Activated naive CD4-positive, alpha-beta T cell treated with anti-CD3 and anti-CD28 coated beads, Interleukin-2, amount 50 U/mL, for 16 hours (primary cell): ENCODE measurements at places on chromosomes 12 and 14.

DNA sequence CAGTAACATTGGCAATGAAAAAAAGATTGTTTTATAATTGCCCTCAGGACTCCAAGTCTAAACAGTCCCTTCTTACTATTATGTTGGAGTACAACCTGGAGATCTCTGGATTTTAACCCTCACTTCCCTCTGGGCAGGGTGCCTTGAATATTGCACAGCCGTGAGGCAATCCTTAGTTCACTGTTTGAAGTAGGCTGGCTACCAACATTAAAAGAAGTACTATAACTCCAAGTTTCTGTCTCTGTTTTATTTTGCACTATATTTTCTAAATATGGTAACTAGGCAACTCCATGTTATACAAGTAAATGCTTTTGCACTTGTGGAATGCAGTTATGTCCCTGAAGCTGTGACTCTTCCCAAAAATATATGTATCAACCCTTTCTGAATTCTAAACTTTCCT is 490.7 kb downstream of the EGLN3 start:
- DNase-seq = no peak

GRCh38 chr12:123398550-123399254 is 14.8 kb downstream of the KMT5A start:
- no peak for DNase-seq

DNA sequence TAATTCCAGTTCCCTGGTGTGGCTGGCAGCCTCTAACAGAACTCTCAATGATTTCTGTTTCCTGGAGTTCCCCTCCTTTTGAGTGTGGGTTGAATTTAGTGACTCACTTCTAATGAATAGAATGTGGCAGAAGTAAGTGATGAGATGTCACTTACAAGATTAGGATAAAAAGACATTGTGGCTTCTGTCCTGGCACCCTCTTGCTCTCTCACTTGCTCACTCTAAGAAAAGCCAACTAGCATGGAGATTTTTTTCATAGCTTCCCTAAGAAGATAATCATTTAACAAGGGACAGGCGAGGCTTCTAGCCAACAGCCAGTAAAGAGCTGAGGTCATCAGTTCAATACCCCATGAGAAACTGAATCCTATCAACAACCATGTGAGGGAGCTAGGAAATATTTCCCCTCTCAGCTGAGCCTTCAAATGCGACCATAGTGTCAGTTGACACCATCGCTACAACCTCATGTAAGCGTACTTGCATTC is 156.7 kb downstream of the TMTC3 start:
- no peak for DNase-seq

DNA sequence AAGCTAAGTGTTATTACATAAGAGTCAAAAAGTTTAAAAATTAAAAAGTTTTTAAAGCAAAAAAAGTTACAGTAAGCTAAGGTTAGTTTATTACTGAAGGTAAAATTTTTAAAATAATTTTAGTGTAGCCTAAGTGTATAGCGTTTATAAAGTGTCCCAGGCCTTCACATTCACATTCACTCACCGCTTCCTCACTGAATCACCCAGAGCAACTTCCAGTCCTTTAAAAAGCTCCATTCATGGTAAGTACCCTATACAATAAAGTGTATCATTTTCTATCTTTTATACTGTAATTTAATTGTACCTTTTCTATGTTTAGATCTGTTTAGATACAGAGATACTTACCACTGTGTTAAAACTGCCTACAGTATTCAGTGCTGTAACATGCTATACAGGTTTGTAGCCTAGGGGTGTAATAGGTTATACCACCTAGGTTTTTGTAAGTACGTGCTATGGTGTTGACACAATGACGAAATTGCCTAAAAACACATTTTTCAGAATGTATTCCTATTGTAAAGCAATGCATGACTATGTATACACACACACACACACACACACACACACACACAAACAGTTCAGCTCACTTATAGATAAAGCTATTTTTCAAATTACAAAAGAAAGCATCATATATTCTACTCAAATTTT is 3.7 kb downstream of the CLEC14A start:
- DNase-seq = no peak

- DNase-seq = peak; percentile 88
Observed at GRCh38 chr12:124992874-124993625, 395 bp upstream of the BRI3BP start.

DNA sequence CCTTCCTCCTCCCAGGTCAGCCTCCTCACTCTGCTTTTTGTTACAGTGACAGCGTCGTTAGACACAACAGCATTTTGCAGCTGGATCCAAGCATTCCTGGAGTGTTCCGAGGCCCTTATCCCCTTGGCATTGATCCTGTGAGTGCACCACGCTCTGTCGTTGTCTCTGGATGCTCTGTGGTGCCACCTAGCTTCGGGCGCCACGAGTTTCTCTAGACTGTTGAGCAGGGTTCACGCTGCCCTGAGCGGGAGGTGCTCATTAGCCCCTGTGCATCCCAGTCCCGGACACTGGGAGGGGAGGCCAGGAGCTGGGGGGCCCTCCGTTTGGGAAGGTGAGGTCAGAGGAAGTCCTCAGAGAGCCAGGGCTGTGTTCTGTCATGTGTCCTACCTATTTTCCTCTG is 17.3 kb upstream of the DNAH10 start:
- no peak for DNase-seq

GRCh38 chr12:4438834-4439596 is 6.6 kb downstream of the FGF6 start:
- DNase-seq = no peak

DNA sequence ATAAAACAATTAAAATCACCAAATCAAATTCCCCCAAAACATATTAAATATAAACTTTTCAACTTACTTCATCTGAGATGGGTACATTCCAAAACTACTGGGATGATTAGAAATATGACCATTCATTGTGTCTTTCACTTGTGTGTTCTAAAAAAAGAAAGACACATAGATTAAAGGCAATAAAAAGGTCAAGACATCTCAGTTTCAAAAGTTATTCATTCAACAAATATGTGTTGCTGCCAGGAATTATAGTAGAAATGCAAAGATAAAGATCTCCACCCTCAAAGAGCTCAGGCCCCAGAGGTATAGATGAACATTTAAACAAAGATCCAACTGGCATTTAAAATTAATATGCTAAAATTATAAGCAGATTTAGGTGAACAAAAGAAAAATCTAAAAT is 106.4 kb downstream of the EPS8 start:
- DNase-seq = no peak

DNA sequence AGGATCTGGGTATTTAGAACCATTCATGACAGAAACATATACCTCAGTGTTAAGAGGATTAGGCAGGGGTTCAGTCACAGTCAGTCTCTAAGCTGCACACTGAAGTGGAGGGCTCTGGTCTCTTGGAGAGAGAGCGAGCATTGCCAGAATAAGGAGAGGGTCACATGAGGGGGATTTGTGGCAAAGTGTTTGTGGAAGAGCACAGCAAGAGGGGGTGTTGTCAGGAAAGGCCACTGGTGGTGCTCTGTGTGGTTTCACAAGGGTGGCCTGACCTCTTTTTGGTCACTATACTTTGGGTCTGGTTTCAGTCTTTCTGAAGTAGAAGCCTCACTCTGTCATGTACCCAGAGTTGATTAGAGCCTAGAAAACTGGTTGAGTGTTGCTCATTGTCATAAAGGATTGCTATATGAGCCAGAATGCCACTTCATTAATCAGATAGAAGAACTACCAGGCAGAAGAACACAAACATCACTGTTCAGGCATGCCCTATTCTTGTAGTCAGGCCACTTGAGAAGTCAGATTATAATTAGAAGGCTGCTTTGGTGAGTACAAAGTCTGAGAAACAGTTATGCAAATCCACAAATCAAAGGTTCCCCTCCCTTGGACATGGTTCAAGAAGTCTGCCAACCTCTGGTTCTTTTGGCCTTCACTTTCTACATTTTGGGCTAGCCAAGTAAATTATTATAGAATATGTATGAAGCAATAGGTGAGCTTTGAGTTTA is 8.4 kb downstream of the TMEM19 start:
- DNase-seq = no peak

DNA sequence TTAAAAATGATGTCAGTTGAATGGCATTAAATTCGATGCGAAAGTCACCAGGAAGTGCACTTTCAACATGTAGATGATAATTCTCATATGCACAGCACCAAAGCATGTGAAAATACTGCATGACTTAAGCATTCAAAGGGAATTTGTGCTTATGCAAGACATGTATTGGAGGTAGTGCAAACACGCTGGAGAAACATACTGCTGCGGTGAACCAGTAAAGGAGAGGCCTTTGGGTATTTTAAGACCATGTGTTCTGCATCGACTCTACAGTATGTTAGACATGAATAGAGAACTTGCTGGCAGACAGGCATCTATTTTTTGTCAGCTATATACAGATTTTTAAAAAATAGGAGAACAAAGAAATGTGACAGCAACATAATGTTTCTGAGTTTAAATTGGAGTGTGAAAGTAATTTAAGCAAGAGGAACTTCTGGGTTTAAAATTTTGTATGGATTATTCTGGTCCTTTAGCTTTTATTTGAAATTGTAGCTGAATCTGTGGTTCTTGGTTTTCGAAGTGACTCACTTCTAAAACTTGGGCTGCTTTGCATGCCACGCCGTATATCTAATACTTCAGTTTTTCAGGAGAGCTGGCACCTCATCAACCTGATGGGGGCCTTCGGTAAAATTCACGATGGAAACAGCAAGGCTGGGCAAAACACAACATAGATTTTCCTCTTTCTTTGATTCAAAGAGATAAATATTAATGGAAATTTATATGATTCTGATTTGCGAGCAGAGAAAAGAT is 408.7 kb downstream of the APAF1 start:
- no peak for DNase-seq

DNA sequence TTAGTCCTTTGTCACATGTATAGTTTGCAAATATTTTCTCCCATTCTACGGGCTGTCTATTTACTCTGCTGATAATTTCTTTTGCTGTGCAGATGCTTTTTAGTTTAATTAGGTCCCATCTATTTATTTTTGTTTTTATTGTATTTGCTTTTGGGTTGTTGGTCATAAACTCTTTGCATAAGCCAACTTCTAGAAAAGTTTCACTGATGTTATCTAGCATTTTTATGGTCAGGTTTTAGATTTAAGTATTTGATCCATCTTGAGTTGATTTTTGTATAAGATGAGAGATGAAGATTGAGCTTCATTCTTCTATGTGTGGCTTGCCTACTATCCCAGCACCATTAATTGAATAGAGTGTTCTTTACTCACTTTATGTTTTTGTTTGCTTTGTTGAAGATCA is 1008.4 kb upstream of the ATXN7L3B start:
- no peak for DNase-seq

GRCh38 chr14:19902409-19902808 is 18.0 kb upstream of the OR4K5 start:
- DNase-seq = no peak

- DNase-seq = no peak
Observed at GRCh38 chr14:92282669-92283068, 40.3 kb upstream of the SLC24A4 start.

- no peak for DNase-seq
Observed at GRCh38 chr12:113794774-113795173, 171.4 kb downstream of the RBM19 start.

- DNase-seq = no peak
Observed at GRCh38 chr12:60997869-60998378, 1262.3 kb upstream of the USP15 start.

DNA sequence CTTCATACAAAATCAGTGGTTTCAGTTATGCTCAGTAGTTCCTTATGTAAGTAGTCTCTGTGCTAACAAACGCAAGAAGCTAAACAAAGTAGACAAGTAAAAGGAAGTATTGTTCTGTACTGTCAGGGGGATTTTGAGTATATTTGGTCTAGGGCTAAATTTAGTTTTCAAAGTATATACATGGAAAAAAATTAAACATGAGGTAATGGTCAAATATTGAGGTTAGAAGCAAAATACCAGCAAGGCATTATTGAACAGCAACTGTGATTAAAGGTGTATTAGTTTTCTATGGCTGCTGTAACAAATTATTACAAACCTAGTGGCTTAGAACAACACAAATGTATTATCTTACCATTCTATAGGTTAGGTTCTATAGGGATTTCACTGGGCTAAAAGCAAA is 18.8 kb downstream of the GNG2 start:
- DNase-seq = no peak

GRCh38 chr14:33052943-33053342 is 114.3 kb downstream of the NPAS3 start:
- DNase-seq = no peak

DNA sequence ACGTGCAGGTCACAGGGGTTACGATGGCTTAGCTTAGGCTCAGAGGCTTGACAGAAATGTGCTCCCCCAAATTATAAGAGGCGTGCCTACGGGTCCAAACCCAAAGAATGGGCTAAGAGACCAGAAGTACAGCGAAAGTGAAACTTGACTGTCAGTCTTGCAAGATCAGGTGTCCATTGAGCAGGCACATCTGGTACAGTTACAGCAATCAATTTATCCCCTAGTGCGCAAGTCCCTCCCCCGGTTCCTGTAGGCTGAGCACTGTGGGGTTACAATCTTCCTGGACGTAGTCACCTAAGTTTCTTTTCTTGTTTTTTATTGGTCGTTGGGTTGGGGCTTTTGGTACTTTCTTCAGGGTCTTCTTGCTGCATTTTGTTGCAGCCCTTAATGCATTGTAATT is 134.2 kb downstream of the UNC79 start:
- no peak for DNase-seq

GRCh38 chr14:61678975-61679374 is 16.3 kb upstream of the HIF1A start:
- no peak for DNase-seq

- DNase-seq = no peak
Observed at GRCh38 chr12:15633201-15633600, 156.0 kb downstream of the EPS8 start.

GRCh38 chr12:53062011-53062961 is 12.4 kb downstream of the TNS2 start:
- DNase-seq = no peak

DNA sequence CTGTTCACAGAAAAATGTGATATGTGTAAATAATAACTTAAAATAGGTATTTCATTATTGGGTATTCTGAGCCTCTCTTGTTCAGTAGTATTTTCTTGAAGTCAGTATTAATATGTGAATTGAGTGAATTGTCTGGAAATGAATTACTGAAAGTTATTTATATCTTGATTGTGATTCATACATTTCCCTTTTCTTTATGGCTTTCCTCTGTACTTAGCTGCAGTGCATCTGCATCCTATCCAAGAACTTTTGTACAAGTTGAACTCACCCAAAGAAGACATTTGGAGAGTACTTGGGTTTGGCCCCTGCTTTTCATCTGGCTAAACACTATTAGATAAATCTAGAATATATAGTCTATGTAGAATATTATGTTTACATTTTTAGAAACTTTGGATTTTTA is 326.0 kb downstream of the RAD51B start:
- no peak for DNase-seq

GRCh38 chr14:100604121-100604501 is 16.9 kb upstream of the BEGAIN start:
- DNase-seq = no peak

GRCh38 chr12:118456741-118457140 is 80.4 kb downstream of the SUDS3 start:
- no peak for DNase-seq

- no peak for DNase-seq
Observed at GRCh38 chr12:110270125-110270962, 10.7 kb upstream of the ATP2A2 start.
